Left lung (tissue), 14 donors: ENCODE measurements at places on chromosomes 6 and 20. TPM values are rescaled to one million over a fixed set of nuclear protein-coding genes. Genes with fewer than 3 reads are reported as not detected.

Gene TENT5A
- total RNA-seq: 15.2 TPM

Gene CTCFL
- total RNA-seq: not detected

Gene GPX6
- total RNA-seq: not detected

Gene NEURL2
- 4.3 TPM for total RNA-seq

Gene DEFB113
- total RNA-seq: not detected

Gene PSMB9
- total RNA-seq: 50.0 TPM

Gene PHACTR1
- total RNA-seq: 47.0 TPM

Gene MAPK13
- total RNA-seq: 89.7 TPM

Gene MUCL3
- 4.0 TPM for total RNA-seq

Gene MOG
- not detected for total RNA-seq

Gene TRDN
- 0.15 TPM for total RNA-seq

Gene ZSWIM3
- 3.5 TPM for total RNA-seq
